ENCODE measurements at places on chromosomes 1 and 21.
A peak's percentile ranks its signal among the peaks of the same experiment; 100 is the strongest.

DNA sequence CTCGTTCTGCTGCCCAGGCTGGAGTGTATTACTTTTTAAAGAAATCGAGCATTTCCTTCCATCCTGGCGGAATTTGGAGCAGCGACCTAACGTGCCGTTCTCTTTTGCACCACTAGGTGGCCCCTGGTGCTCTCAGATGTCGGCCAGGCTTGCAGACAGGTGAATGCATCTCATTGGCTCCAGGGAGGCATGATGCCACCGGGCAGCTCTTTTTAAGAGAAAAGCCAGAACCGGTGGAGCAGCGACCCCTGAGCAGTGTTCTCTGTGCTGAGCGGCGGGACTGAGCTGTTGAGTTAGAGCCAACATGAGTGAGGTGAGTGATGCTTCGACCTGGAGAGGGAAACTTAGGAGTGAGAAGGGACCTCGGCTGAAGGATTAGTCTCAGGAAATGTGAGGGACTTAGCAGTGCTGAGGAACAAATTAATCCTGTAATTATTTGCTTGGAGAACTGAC lies at the start of gene PCP4:
Gene PCP4, plus strand, starts transcription at position 241 of the 453 bp plus-strand sequence. Its CDS starts 64 bp downstream, at position 305.
- peak; percentile 65 for DNase-seq

- no peak for DNase-seq
These were observed 415.0 kb downstream of the COL11A1 start for GRCh38 chr1:102693345-102693744.

DNA sequence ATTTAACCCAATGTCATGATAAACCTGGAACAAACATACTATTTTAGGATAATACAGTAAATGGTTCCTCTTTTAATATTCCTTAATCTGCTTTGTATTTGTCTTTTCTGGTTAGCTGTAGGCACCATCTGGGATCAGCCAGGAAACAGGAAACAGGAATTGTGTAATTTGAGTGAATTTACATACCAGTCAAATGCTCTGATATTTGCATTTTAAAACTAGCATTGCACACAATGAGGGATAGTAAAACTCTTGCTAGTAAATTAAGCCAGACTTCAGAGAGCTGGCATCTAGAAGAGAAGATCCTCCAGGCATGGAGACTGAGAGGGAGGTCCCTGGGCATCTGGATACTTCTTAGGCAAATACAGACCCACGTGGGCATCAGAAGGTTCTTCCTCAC lies 103.5 kb downstream of the HMCN1 start:
- DNase-seq, result no peak

DNA sequence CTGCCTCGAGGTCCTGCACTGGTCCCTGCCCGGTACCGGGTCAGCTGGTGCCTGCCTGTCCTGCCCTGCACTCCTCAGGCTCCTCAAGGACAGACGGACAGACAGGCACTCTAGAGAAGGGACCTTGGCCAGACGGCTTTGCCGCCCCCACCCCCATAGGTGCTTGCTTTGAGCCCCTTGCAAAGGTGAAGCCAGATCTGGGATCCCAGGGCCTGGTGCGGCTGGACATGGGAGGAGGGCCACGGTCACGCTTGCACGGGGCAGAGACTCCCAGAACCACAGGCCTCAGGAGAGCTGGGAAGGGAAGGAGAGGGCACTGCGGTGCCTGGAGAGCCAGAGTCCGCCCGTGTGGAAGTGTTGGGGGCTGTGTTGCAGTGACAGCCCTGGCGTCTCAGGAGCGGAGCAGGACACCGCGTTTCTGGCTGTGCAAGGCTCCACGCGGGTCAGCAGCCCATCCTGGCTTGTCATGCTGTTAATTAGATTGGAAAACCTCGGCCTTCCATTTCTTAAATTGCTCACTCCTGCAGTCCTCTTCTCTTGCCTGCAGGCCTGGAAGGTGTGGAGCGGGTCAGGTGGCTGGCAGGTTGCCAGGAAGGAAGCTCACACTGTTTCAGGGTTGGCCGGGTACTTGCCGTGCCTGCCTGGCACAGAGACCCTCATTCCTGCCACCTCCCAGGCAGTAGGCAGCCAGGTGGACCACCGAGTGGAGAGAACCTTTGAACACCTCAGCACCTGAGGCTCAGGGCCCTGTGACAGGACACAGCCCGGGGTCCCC lies 16.3 kb downstream of the COL18A1 start:
- DNase-seq, result no peak

DNA sequence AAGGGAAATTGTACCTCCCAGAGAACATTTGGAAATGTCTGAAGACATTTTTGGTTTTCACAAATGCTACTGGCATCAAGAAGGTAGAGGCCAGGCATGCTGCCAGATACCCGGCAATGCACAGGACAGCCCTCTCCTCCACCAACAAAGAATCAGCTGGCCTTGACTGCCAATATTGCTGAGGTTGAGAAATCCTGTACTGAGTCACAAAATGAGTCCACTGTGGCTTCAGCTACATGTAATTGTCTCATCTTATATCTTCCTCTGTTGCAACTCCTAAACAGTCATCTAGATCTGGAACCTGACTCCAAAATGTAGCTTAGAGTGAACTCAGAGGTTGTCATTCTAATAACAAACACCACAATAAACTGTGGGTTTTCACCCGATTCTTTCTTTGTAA lies 327.5 kb upstream of the POGK start:
- no peak for DNase-seq

DNA sequence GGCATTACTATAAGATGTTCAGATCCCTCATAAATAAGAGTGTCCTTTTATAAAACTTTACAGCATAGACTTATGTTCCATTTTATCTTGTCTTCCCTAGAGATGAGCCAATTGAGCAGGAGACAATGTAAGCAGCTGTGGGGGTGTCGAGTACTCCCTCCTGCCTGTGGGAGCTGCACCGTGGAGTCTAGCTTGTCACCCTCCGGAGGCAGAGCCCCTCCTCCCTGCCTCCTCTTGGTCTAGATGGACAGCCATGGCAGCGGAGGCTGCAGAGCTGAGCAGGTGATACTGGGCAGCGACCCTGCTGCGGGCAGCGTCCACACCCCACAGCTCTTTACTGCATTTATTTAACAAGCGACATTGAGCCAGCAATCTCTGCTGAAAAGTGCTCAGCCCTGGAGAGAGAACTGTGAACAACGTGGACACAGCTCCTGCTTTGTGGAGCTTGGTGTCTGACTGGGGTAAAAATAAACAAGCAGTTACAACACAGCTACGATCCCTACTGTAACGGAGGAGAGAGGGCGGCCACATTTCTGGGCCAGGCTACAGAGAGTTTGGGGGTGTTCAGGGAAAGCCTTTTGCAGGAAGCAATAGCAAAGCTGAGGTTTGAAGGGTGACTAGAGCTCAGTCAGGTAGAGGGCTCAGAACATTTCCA lies 12.8 kb upstream of the KIF21B start:
- no peak for DNase-seq

DNA sequence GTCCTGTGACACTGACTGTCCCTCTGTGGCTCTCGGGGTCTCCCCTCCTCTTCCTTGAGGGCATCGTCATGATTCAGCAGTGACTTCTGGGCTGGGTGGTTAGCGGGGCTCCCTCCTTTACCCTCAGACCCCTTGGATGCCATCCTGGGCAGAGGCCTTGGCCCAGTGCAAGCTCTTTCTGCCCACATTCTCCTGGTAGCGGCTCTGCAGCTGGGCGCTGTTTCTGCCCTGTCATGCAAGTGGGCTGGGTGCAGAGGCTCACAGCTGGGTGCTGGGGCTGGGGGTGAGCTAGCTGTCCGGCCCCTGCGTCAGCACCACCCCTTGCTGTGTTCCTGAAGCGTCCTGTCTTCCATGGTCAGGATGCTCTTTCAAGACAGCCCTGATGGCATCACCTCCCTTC lies 158.5 kb downstream of the PCBP3 start:
- no peak for DNase-seq

Data from HEK293T (cell line).